LoVo (cell line): ENCODE measurements at places on chromosomes 7 and 10.

DNA sequence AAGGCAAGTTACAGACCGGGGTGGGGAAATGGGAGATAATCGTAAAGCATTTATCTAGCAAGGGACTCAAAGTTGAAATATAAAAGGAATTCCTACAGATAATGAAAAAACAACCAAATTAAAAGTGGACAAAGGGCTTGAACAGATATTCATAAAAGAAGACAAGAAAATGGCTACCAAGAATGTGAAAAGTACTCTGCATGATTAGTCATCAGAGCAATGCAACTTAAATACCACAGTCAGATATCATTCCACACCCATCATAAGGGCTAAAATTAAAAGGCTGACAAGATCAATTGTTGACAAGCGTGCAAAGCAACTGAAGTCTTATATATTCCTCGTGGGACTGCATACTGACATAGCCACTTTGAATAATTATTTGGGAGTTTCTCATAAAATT is 124.6 kb upstream of the RSU1 start:
- DNase-seq = no peak

DNA sequence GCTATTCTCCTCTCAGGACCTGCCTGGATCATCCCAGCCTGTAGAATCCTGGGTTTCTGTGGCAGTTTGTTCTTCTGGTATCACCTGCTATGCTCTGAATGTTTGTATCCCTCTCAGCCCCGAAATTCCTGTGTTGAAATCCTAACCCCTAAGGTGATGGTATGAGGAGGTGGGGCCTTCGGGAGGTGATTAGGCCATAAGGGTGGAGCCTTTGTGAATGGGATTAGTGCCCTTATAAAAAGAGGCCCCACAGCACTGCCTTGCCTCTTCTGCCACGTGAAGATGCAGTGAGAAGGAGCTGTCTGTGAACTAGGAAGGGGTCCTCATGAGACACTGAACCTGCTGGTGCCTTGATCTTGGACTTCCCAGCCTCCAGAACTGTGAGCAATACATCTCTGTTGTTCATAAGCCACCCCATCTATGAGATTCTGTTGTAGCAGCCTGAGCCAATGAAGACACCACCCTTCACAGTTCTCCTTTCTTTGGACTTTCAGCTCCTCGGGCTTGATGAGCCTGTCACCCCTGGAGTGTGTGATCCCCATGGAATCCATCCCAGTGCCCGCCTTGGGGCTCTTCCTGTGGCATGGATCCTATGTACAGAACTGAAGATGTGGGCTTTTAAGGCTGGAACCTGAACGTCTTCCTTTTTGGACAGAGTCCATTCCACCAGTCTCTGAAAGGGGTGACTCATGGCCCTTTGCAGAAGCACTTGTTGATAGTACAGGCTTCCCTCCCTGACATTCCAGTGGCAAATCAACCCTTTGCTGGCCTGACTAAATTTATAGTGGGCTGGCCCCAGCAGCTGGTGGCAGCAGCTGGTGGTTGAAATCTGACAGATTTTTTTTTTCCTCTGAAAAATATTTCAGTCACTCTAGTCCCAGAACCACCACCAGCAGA is 138.0 kb downstream of the TACC2 start:
- peak; percentile 83 for DNase-seq

DNA sequence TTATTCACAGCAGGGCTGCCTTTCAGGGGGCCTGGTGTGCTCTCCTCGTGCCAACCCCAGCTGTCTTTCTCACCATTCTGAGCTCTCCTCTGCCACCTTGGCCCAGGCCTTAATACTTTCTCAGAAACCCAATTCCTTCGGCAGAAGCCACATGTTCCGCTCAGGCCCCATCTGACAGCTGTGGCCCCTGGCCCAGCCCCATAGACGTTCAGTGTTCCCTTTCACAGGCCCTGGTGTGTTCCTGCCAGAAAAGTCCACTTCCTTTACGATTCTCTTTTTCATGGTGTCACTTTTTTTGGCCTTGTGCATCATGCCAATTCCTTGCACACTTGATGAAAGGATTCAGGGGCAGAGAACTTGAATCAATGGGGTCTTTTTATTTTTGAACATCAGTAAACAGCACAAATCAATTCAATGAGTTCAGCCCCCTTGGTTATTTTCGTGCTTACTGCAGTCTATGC is 15.9 kb upstream of the GPNMB start:
- DNase-seq = no peak

DNA sequence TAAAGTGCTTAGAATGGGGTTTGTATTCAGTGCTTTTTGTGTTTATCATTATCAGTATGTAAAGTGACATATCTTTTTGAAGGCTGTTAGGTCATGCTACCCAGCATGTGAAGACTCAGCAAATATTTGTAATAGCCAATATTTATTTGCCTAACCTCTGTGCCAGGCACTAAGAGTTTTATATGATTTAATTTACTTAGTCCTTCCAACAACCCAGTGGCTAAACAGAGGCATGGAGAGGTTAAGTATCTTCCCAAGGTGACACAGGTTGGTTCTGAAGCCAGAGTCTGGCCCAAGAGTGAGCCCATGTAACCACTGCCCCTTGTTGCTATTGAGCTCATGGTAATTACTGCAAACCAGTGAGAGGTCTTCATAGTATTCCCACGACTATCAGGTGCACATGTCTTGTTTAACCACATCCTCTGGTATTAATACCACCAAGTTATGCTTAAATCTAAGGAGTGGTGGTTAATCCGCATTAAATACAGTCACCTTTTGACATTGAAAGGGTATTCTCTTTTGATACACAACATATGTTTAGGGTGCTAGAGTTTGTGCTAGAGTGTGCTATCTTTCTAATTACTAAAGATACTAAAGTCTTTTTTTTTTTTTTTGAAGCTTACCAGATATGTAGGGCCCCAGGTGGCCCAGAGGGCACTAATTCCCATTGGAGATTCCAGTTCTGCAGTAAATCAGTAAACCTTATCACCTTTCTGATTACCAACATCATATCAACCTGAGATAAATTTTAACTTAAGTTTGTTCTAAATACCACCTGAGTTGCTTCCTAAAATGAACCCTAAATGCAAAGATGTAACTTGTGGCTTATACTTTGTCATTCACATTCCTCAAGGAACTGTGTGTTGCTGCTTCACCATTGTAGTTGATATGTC is 2.9 kb downstream of the ADD3 start:
- no peak for DNase-seq

- DNase-seq = no peak
Observed at GRCh38 chr7:66837661-66838060, 83.4 kb upstream of the TMEM248 start.

- peak; percentile 9 for DNase-seq
Observed at GRCh38 chr7:435630-436366, 83.8 kb downstream of the PDGFA start.

GRCh38 chr10:127356360-127356759 is 160.0 kb upstream of the INSYN2A start:
- no peak for DNase-seq

DNA sequence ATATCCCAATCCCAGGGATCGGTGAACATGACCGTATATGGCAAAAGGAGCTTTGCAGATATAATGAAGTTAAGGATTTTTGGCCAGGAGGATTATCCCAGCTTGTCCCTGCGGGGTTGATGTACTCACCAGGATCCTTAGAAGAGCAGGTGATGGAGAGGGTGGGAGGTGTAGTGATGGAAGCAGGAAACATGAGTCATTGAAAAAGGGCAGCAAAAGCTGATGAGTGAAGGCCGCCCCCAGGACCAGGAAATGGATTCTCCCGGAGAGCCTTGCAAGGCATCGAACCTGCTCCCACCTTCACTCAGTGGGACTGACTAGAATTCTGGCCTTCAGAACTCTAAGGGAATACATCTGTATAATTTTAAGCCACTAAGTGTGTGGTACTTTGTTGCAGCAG is 5.2 kb upstream of the NUPR2 start:
- no peak for DNase-seq

DNA sequence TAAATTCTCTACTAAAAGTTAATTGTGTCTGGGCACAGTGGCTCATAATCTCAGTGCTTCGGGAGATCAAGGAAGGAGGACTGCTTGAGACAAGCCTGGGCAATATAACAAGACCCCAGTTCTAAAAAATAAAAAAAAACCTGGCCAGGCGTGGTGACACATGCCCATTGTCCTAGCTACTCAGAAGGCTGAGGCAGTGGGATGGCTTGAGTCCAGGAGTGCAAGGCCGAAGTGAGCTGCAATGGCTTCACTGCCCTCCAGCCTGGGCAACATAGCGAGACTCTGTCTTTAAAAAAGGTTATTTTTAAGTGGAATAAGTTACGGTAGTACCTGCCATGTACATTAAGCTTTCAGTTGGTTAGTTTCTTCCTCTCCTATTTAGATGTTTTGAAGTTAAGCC is 28.9 kb downstream of the CDK14 start:
- DNase-seq = no peak

DNA sequence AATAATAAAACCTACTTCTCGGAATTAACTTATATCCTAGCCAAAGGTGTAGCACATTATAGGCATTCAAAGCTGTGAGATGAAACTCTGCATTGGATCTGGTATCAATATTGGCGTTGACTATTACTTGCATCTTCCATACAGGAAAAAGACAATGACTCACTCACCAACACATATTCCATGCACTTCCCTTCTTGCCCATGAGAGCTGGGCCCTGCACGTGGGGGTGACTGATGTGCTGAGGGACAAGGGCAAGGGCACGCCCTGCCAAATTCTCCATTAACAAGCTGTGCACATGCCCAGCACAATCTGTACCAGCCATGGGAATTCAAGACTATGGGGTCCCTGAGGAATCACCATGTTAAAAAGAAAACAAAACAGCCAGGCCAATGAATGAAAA is 188.1 kb upstream of the PDE1C start:
- no peak for DNase-seq

DNA sequence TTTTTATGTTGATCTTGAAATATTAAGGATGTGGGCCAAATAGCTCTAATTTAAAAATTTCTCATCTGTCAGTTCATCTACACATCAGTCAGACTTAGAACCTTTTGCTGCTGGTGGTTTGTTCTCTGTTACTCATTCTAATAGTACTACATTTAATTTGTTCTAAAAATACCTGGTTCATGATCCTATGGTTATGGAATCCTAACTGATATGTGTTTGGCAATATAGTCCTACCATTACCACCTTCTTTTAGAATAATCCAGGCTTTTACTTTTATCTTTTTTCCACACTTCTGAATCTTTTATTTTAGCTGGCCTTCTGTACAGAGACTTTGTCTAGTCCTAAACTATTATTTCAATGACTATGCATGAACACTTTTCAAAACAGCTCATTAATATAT is 116.9 kb downstream of the SVOPL start:
- DNase-seq = no peak

DNA sequence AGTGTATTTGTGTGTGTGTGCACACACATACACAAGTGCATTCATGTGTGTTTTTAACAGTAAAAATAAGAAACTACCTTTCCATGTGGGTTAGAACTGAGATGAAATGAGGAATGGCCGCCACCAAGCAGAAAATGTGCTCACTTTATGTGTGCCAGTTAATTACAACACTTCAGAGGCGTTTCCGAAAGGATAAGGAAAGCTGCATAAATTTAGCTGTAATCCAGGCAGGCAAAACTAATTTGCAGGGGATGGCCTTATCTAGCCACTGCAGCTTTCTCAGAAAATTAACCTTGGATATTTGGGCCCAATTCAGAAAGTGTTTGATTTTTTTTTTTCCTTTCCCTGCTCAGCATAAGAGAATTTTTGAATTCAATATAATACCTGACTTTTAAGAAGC is 328.8 kb upstream of the PHF14 start:
- DNase-seq = no peak

GRCh38 chr10:51567271-51567670 is 132.1 kb downstream of the CSTF2T start:
- no peak for DNase-seq

DNA sequence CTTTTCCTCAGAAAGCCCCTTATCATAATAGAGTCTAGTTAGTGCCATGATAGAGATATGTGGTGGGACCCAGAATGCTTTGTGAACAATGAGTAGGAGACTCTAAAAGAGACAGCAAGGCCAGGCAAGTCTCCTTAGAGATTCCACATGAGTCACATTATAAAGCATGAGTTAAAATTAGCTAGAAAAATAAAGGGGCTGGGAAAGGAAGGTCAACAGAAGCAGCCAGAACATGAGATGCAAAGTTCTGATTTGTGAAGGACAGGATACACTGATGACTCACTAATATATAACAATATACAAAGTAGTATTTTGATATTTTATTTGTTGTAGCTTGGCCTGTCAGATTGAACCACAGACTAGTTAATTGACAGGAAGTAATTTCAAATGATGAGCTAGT is 25.3 kb upstream of the SNX13 start:
- peak; percentile 32 for DNase-seq

DNA sequence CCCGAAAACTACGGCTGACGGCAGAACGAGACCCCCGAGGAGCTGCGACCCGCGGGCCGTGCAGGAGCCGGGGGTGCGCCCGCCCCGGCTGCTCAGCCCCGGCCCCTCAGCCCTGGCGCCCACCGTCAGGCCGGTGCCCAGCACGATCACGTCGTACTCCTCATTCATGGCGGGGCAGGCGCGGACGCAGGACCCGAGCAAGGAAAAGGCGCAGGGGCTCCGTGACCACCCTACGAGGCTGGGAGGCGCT is 218 bp downstream of the GDI2 start:
- DNase-seq = no peak

- DNase-seq = no peak
Observed at GRCh38 chr7:50560865-50561351, 4.3 kb downstream of the DDC start.

GRCh38 chr7:127252778-127253280 is at the start of gene GRM8:
Gene GRM8, minus strand, starts transcription at chr7:127252941.
- peak; percentile 45 for DNase-seq

DNA sequence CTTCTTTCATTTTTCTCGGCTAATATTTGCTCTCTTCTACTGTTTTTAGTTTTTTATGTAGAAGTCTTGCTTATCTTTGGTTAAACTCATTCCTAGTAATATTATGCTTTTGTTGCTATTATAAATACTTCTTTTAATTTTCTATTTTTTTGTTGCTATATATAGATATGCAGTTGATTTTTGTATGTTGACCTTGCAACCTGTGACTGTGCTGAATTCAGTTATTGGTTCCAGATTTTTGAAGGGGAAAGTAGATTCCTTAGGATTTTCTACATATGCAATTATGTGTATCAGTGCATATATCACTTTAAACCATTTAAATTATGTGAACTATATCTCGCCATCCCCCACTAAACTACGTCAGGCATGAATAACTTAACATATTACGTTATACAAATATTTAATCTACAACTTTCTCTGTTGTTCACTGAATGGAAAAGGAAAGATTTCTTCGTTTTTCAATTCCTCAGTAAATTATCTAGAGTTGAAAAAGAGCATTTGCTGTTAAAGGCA is 71.5 kb downstream of the IDE start:
- DNase-seq = no peak

DNA sequence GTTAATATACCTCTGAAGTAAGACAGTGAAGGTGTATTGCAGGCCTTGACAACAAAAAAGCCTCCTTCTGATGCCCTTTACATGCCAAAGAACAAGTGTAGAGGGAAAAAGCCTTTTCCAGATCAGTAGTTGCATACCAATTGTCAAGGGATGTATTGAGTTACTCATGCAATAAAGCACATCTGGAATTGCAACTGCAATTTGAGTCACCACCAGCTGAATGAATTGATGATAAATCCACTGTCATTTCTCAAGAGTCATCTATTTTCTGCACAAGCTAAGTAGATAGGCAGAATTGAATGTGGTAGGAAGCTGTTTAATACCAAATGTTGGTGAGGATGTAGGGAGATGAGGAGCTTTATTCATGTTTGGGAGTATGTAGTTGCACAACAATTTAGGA is 325.9 kb upstream of the SMIM30 start:
- no peak for DNase-seq

GRCh38 chr7:1895664-1896515 is 225.8 kb downstream of the ELFN1 start:
- no peak for DNase-seq

GRCh38 chr10:97080051-97080776 is 105.5 kb downstream of the SLIT1 start:
- no peak for DNase-seq

GRCh38 chr7:74010407-74010806 is 17.6 kb upstream of the ELN start:
- DNase-seq = no peak
